ENCODE measurements at places on chromosomes 7 and 10.

DNA sequence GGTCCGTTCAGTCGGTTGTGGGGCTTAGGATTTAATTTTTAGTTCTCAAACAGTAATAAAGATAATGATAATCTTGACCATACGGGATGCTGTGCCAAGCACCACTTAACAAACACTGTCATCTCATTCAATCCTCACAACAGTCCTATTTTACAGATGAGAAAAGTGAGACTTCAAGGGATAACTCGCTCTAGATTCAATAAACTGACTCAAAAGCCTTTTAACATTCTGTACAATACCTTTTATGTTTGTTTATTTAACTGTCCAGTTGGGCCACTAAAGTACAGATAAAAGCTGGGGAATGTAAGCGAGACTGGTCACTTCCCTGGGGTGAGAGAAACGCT lies 437 bp upstream of the CFAP69 start:
- DNase-seq = no peak

DNA sequence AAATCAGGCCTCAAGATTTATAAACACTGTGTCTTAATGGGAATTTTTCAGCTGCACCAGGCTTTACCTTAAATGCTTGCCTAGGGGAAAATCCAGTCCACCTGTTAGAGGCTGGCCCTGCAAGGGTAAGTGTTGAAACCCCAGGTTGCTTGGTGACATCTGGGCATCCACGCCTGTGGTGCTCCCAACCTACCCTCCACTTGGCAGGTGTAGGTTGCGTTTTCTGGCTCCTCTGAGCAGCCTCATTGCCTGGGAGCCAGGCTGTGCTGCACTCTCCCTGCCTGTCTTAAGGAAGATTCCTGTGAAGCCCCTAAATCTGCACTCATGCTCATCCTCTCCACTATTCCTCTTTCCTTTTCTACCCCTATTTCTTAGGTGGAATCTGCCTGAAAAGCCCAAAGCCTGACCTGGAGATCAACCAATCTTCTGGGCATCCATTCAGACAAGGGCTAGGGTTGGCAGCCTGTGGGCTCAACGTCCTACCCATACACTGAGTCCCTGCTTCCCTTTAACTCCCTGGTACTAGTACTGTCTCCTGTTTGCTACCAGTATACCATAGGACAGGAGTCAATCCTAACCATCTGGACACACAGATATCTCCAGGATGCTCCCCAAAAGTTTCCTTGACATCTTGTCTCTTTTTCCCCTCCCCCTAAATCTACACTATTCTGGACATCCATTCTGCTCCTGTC lies 150.4 kb downstream of the PDE1C start:
- no peak for DNase-seq

DNA sequence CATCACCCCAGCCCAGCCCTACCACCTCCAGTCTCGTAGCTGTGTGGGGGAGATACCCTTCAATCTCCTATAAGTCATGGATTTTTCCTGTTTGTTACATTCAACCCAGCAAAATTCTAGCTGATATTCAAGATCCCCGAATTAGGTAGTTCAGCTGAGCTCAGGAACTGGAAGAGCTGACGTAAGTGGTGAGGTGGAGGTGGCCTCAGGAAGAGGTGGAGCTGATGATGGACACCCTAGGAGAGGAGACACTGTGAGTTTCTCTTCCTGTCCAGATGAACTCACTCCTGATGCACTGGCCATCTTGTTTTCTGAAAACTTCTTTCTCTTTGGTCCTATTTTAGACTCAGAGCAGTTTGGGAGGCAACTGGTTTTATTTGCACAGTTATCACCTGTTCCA lies 90.5 kb upstream of the PITRM1 start:
- DNase-seq = no peak

GRCh38 chr7:153934048-153934447 lies 118.2 kb upstream of the DPP6 start:
- DNase-seq = no peak

DNA sequence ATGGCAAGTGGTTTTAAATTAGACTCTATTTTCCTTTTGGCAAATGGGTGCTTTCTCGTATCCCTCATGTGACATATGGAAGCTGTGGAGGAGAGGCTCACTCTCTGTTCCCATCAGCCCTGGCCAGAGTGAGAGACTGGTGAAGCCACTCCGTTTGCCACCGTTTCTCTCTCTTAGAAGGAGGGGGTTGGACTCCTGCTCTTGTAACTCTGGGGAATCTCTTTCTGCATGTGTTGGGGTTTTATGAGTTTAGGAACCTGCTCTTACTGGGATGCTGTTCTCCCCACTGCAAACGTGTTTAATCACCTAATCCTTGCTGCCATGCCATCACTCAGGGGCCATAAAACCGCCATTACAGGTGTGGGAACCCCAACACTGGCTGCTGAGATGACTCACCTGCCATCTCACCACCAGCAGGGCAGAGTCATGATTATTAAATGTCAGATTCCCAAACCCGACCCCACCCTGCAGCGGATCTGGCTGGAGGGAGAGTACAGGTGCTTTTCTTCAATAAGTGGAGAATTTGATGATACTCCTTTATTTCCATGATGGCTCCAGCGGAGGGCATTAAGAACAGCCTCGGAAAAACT lies 103.2 kb downstream of the ADCY1 start:
- DNase-seq = no peak

- DNase-seq = no peak
Observed at GRCh38 chr10:58937423-58937822, 239.0 kb upstream of the PHYHIPL start.

- no peak for DNase-seq
Observed at GRCh38 chr10:70048030-70048723, 4.5 kb upstream of the MACROH2A2 start.

- DNase-seq = peak; percentile 76
Observed at GRCh38 chr7:38178695-38179344, 775 bp downstream of the STARD3NL start.

DNA sequence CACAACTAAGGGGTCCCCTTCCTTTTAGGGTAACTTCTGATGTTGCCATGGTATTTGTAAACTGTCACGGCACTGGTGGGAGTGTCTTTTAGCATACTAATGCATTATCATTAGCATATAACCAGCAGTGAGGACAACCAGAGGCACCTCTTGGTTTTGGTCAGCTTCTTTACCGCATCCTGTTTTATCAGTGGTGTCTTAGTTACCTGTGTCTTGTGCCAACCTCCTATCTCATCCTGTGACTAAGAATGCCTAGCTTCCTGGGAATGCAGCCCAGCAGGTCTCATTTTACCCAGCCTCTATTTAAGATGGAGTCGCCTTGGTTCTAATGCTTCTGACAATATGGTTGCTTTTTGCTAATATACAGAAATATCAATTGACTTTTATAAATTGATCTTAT lies 54.9 kb downstream of the AHCYL2 start:
- no peak for DNase-seq

- no peak for DNase-seq
Observed at GRCh38 chr7:75613351-75613750, 121.2 kb downstream of the SPDYE5 start.

- no peak for DNase-seq
Observed at GRCh38 chr7:76211216-76211615, 9.5 kb downstream of the SRRM3 start.

DNA sequence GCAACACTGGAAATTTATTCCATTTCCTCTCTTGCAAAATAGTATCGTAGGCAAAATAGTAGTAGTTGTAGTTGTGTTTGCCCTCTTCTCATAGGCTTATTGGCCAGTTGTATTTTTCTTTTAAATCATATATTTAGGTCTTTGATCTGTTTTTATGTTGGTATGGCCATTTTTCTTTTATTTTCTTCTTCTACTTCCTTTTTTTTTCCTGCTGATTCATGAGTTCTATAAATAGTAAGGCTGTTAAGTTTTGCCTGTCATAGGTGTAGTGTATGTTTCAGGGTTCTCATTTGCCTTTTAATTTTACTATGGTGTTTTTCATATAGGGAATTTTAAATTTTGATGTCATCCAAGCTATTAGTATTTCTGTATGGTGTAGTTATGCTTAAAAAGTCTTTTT lies 25.4 kb upstream of the MRC1 start:
- DNase-seq = peak; percentile 57

DNA sequence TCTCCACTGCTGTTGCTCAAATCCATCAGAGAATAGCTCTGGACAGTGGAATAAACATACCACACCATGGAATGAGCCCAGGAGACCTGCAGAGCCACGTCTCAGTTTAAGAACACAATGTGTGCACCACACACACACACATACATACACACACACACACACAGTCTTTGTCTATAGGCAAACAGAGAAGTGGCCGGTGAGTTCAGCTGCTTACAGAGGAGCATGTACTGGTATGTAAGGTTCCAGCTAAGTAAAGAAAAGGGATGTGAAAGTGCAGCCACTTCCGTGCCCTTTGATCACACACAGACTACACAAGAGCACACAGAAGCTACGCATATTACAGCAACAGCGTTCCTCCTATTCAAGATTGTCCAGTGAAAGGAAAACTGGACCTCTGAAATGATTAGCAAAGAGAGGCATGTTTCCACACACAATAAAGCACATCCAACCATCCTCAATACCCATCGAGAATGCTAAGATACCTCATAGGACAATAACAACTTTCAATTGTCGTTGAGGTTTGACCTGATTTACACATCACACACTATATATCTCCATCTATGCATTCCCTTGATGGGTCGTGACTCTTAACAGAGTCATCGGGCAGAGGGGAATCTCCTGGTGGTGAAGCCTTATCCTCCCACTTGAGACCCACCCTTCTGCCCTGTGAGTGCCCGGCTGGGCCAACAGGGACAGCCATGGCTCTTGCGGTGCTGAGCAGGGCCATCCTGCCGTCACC lies 23.6 kb downstream of the SLC35B4 start:
- no peak for DNase-seq

DNA sequence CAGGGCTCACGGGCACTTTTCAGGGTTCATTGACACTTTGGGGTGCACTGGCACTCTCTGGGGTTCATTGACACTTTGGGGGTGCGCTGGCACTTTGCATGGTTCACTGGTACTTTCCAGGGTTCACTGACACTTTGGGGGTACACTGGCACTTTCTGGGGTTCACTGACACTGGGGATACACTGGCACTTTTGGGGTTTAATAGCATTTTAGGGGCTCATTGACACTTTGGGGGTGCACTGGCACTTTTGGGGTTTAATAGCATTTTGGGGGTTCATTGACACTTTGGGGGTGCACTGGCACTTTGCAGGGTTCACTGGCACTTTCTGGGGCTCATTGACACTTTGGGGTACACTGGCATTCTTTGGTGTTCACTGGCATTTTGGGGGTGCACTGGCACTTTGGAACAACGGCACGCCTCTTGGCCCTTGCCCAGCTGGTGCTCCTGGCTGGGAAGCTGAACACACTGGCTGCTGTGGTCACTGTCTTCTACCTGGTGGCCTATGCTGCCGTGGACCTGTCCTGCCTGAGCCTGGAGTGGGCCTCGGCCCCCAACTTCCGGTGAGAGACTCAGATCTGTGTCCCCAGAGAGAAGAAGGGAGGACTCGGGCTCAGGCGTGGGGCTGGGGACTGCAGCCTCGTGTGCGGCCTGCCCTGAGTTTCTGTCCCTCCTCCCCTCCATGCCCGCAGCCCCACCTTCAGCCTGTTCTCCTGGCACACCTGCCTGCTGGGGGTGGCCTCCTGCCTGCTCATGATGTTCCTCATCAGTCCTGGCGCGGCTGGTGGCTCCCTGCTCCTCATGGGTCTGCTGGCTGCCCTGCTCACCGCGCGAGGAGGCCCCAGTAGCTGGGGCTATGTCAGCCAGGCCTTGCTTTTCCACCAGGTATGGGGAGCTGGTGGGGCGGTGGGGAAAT lies 6.2 kb upstream of the TRIP6 start:
- DNase-seq = no peak

DNA sequence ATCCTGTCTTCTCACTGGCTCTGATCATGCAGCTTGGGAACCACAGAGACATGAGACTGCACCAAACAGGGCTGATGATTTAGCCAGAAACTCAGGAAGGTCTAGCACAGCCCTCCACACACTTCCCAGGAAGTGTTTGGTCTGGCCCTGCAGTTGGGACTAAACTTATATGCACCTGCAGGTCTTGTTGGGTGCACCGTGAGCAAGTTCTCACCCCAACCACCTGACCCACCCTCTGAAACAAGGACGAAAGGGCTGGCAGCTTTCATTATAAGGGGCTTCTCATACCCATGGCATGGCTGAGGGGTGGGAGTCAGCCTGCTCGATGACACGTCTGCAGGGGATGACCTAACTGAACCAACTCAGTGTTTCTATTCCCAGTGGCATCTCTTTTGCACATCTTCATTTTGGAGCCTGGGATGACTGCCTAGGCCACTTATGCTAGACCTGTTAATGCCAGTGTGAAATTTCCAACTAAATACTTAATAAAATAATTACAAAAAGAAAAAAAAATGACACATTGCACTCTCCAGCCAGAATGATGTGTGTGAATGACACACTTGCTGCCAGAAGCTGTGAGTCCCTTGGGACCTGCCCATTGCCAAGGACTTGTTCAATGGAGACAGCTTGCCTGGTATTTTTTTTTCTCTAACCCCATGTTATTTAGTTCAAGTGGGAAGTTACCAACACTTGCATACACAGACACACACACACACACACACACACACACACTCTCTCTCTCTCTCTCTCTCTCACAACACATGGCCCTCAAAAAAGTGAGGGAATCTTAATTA lies 102.6 kb downstream of the NEURL1 start:
- no peak for DNase-seq

GRCh38 chr7:960269-960871 lies 5.9 kb upstream of the ADAP1 start:
- no peak for DNase-seq

DNA sequence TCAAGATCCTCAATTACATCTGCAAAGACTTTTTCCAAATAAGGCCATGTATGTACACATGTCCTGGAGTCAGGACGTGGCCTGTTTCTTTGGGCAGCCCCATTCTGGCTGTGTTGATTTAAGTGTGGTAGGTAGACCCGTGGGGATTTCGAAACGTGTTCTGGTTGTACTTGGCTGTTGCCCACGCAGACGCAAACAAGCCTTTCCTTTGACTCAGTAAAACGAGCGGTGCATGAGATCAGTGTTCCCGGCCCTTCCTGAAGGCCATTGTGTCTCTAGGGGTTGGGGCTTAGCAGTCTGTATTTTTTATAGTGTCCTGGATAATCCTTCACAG lies 64.8 kb upstream of the DNAJB6 start:
- no peak for DNase-seq

- no peak for DNase-seq
Observed at GRCh38 chr7:136359333-136359903, 382.3 kb upstream of the MTPN start.

DNA sequence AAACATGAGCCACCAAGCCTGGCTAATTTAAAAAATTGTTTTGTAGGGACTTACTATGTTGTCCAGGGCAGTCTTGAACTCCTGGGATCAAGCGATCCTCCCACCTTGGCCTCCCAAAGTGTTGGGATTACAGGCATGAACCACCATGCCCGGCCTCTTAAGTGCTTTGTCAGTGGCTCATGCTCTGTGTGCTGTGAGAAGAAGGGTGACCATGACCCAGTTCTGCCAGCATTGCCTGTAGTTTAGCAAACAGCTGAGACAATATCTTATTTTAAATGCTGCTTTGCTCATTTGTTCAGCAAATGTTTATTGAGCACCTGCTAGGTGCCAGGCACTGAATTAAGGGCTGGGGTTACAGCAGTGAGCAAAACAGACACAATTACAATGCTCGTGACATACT lies 9.0 kb downstream of the ADCK2 start:
- DNase-seq = no peak

- DNase-seq = no peak
Observed at GRCh38 chr10:90927293-90927692, 6.4 kb upstream of the ANKRD1 start.

- no peak for DNase-seq
Observed at GRCh38 chr10:130756651-130757050, 554.9 kb downstream of the TCERG1L start.

GRCh38 chr7:98284335-98285036 lies 3.0 kb downstream of the BRI3 start:
- no peak for DNase-seq

Data from OCI-M1 (cell line).